T-cell (primary cell): ENCODE measurements at places on chromosomes 11 and 22.

GRCh38 chr11:63595296-63595695 is 18.9 kb downstream of the PLAAT3 start:
- no peaks in the 10 kb centered on the region for H3K36me3 ChIP-seq
- H3K4me1 ChIP-seq, result no peaks in the 10 kb centered on the region
- no peaks in the 10 kb centered on the region for H3K27me3 ChIP-seq
- no peak overlapping the region for H3K4me3 ChIP-seq

DNA sequence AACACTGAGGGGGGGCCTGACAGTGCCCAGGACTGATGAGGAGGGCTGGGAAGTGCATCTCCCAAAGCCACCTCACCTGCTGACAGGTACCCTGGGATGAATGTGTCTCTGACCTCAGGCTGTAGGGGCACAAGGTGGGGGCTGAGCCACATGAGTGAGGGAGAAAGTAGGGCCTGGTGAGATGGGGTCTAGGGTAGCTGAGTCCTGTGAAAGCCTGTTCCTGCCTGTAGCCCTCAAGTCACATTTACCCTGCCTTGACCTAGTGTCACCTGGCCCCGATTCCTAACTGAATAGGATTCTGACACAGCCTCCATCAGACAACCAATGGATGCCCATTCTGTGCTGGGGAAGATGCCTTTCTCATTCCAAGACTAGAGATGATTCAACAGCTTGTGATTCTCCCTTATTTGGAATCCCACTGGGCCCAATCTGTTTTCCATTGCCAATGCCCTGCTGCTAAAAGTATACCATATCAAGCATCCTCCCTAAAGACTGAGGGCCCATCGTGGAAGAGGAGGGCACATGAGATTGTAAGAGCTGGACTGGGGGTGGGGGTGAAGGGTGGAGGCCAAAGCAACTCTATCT is 11.1 kb upstream of the RFPL1 start:
- no peaks in the 10 kb centered on the region for H3K36me3 ChIP-seq
- DNase-seq, result no peak
- H3K27ac ChIP-seq, result no peak overlapping the region
- H3K4me1 ChIP-seq, result no peaks in the 10 kb centered on the region

- H3K4me1 ChIP-seq, result peaks cover 26% of the 10 kb centered on the region
- H3K36me3 ChIP-seq, result no peaks in the 10 kb centered on the region
- H3K27me3 ChIP-seq, result peaks cover 23% of the 10 kb centered on the region
- no peak overlapping the region for H3K4me3 ChIP-seq
- no peak overlapping the region for H3K27ac ChIP-seq
Observed at GRCh38 chr22:20216863-20217499, 51.1 kb downstream of the RTN4R start.

DNA sequence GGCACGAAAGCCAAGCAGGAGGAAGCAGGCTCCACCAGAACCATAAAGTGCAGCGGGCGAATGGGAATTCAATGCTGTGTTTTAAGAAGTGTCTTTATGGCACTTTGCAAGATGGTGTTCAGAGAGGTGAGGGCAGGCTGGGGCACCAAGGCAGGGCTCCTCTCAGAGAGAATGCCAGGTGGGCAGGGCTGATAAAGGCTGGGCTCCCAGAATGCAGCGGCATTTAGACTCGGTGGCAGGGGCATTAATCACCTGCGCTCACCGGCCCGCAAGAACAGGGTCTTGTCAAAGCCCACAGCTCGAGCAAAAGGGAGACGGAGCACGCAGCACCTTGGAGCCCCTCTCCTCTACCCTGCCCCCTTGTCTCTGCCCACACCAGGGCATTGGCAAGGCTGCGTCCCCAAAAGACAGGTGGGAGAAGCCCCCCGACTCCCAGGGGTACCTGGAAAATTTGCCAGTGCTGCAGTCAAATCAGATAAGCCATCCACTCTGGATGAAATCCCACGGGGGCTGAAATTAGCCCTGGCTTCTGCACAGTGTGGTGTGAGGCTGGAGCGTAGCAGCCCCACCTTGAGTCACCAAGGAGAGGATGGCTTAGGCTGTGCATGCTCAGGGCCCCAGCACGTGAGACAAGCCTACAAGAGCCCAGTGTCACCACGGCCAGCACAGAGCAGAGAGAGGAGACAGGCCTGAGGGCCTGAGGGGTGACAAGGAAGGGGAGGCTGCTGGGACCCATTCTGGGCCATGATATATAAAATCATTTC is 8.1 kb downstream of the MACROD1 start:
- H3K4me1 ChIP-seq, result no peaks in the 10 kb centered on the region
- H3K27me3 ChIP-seq, result peaks cover 11% of the 10 kb centered on the region
- no peaks in the 10 kb centered on the region for H3K36me3 ChIP-seq
- no peak overlapping the region for H3K27ac ChIP-seq

GRCh38 chr11:16173798-16174197 is 182.5 kb downstream of the SOX6 start:
- no peaks in the 10 kb centered on the region for H3K36me3 ChIP-seq
- no peak overlapping the region for H3K4me3 ChIP-seq
- DNase-seq, result no peak
- H3K27ac ChIP-seq, result no peak overlapping the region

DNA sequence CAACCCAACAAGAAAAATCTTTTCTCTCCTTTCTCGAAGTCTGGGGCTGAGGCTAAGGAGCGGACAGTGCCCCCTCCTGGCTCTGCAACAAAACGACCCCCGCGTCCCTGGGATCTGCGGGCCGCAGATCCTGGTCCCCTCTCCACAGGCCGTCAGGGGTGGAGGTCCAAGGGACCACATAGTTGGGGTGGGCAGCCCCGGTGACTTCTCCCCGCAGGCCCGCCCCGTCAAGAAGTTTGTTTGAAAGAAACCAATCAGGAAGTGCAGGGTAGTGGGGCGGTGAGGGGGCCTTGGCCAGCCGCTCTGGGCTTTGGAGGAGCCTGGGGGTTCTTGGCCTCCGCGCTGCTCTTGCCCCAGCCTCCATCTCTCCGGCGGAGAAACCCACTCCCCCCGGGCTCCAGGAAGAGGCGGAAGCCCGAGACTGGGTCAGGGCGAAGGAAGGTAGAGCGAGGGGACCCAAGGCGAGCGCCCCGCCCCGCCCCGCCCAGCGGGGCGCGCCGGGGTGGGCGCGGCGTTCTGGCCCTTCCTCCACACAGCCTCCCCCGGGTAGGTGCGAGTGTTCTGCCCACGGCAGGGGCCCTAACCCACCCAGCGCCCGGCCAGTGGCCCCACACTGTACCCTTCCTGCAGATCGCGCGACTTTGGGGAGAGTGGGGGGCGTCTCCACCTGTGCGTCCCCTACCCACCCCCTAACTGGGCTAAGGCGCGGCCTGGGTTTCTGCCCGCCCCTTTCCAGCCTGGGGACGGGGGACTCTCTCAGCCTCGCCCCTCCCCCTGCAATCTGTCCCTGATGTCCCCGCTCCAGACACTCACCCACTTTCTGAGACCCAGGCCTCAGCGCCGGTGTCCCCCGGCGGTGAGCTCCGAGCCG is 1.3 kb downstream of the TP53I11 start:
- no peaks in the 10 kb centered on the region for H3K36me3 ChIP-seq
- H3K27ac ChIP-seq, result peak overlapping the region; percentile 41
- peak; percentile 23 for DNase-seq
- peak overlapping the region; percentile 73 for H3K4me3 ChIP-seq
- peaks cover 23% of the 10 kb centered on the region for H3K4me1 ChIP-seq

GRCh38 chr11:99979042-99979441 is 708.0 kb upstream of the ARHGAP42 start:
- no peaks in the 10 kb centered on the region for H3K27me3 ChIP-seq
- no peak for DNase-seq
- no peak overlapping the region for H3K27ac ChIP-seq
- H3K4me3 ChIP-seq, result no peak overlapping the region

- no peaks in the 10 kb centered on the region for H3K27me3 ChIP-seq
- H3K27ac ChIP-seq, result peak overlapping the region; percentile 47
- H3K36me3 ChIP-seq, result no peaks in the 10 kb centered on the region
- DNase-seq, result no peak
Observed at GRCh38 chr22:23181721-23182308, 1.5 kb downstream of the BCR start.

DNA sequence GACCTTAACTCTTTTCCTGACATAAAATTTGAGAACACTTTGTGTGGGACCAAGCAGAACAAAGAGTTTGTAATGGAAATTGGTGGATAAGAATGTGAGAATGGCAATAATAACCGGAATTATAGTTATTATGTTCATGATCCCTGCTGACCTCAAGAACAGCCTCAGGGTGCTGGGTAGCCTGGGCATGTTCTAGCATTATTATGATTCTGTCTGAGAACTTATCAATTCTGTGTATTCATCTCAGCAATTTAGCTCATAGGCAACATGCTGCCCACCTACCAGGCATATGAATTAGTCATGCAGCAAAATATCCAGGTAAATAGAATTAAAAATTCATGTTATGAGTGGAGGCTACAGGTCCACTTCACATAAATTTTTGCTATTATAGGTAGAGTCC is 61.9 kb downstream of the CTSC start:
- no peaks in the 10 kb centered on the region for H3K27me3 ChIP-seq
- H3K27ac ChIP-seq, result no peak overlapping the region
- no peak for DNase-seq
- no peak overlapping the region for H3K4me3 ChIP-seq

DNA sequence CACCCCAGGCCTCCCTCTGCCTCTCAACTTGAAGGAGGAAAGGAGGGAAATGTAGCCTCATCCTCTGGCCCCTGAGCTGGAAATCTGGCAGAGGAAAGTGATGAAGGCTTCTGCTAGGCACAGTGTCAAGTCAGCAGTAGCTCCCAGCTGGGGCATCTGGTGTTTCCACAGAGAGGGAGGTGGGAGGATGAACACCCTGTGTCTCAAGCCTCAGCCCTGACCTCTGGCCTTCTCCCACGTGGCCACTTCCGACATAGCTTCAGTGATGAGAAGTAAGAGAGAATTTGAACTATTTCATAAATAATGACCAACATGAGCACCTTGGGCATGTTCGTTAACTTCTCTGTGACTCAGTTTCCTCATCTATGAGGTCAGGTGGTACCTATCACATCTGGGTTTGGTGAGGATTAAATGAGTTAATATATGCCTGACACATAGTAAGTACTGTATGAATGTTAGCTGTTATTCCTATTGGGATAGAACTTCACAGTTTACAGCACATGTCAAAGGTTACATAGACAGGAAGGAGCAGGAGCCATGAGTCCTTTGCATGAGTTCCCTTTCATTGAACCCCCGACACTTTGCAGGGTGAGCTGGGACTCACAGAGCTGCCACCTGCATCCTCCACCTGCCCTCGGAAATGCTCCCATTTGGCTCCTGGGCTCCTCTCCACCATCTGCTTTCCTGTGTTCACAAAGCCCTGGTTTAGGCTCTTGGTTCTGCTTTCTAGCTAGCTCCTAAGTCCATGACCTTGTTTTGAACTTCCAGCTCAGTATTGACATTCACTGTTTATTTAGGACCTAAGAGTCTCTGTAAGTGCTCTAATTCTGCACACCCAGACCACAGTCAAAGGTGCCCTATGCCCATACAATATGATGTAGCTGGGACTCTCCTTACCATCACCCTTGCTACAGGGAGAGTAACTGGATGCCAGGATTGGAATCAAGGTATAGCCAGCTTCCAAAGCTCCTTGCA is 61.7 kb downstream of the CSNK2A3 start:
- DNase-seq, result no peak
- H3K4me1 ChIP-seq, result no peaks in the 10 kb centered on the region

DNA sequence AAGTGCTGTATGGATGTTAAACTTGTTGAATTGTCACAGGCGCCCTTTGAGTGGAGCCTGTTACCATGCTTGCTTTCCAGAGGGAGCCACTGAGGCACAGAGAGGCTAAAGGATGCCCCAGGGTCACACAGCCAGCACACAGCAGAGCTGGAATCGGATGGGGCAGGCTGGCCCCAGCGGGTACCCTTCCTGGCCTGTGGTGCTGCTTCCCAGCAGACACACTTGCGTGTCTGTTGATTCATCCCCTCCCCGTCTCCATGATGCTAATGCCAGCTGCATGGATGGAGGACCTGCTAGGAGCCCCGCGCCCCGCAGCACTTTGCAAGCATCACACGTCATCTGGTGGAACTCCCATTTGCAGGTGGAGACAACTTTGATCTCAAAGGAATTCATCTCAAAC is 52.4 kb upstream of the SHISAL1 start:
- no peak overlapping the region for H3K4me3 ChIP-seq
- H3K27ac ChIP-seq, result no peak overlapping the region
- no peaks in the 10 kb centered on the region for H3K4me1 ChIP-seq
- no peaks in the 10 kb centered on the region for H3K36me3 ChIP-seq
- no peak for DNase-seq

DNA sequence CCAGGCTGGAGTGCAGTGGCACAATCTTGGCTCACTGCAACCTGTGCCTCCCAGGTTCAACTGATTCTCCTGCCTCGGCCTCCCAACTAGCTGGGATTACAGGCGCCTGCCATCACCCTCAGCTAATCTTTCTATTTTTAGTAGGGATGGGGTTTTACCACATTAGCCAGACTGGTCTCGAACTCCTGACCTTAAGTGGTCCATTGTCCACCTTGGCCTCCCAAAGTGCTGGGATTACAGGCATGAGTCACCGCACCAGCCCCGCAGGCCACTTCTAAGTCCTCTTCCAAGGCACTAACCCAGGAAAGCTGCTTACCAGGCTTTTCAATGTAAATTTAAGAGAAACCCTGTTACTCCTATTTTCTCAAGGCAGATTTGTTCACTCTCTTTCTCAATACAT is 50.4 kb downstream of the DENND5A start:
- peaks cover 2% of the 10 kb centered on the region for H3K4me1 ChIP-seq
- DNase-seq, result no peak
- H3K36me3 ChIP-seq, result no peaks in the 10 kb centered on the region
- no peak overlapping the region for H3K4me3 ChIP-seq
- H3K27me3 ChIP-seq, result no peaks in the 10 kb centered on the region
- no peak overlapping the region for H3K27ac ChIP-seq

GRCh38 chr11:89489930-89490329 is 1.2 kb downstream of the NOX4 start:
- H3K27me3 ChIP-seq, result peaks cover 8% of the 10 kb centered on the region
- no peak overlapping the region for H3K27ac ChIP-seq
- H3K4me1 ChIP-seq, result no peaks in the 10 kb centered on the region
- H3K36me3 ChIP-seq, result no peaks in the 10 kb centered on the region

DNA sequence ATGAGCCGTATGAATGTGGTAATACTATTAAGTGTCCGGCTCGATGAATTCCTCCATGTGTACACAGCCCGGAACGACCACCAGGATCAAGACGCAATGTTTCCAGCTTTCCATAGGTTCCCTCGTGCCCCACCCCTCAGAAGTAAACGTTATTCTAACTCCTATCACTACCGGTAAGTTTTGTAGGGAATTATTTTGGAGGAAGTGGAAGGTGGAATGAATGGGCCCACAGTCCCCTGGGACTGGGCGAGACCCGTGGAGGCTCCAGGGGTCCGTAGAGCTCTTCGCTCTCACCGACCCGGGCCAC is 720 bp upstream of the FAR1 start:
- no peak for DNase-seq
- H3K4me3 ChIP-seq, result peak overlapping the region; percentile 81
- H3K27me3 ChIP-seq, result no peaks in the 10 kb centered on the region
- no peaks in the 10 kb centered on the region for H3K36me3 ChIP-seq
- H3K4me1 ChIP-seq, result peaks cover 24% of the 10 kb centered on the region
